ENCODE measurements at places on chromosomes 7 and 10.

DNA sequence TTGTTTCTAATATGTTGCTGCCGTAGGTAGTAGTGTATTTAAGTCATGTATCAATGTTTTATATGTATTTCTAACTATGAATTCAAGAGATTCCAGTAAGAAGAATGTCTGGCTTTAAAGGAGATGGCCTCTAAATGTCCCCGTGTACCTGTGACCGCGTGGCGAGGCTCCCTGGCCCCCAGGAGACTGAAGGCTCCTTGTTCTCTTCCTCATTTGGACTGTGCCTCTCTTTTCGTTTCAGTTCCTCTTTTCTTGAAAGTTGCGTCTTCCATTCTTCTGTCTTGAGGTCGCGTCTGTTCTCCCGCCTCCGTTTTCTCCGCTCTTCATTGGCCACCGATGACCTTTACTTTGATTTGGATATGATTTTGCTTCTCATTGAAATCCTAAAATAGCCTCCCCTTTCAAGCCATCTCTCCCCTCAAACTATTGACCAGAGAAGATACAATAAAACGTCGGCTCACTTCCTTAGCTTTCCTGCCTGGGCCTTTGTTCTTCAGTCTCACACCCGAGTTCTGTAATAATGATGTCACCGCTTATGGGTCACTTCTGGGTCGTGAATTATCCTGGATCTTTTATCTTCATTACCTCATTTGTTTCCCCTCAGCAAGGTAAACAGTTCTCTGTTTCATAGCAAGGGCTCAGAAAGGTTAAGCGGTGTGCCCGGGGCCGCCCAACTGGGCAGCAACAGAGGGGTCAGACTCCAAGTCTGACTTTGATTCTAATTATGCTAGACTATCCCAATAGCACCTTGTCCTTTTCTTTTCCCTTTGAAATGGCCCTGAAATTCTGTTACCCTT, 28.7 kb downstream of the WIPI2 start:
- no peak for DNase-seq

DNA sequence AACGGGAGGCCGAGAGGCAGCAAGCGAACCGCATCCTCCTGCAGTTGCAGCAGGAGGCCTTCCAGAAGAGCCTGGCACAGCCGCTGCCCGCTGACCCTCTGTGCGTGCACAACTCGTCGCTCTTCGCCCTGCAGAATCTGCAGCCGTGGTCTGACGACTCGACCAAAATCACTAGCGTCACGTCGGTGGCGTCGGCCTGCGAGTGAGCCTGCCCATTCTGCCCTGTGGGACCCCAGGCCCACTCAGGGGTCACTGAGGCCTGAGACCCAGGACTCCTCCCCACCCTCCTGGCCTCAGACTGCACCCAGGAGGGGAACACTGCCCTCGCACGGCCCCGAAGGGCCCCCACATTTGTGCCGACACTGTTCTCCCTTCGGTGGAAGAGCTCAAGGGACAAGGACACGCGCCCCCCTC, 5.6 kb downstream of the TLX1 start:
- DNase-seq: no peak

DNA sequence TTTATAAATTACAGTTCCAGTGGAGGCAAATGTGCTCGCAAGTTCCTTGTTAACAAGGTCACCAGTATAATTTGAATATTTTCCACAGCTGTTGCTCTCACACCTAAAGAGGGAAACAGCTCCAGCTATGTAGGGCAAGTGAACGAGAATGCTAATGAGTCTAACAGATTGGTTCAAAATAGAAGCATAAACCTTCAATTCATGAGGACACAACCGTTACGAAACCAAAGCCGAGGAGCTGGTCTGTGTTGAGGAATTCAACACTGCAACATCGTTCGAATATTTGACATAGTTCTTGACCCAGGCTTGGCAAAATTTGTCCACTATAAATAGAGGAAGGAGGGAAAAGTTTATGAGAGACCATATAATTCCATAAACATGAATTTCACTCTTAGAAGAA, 161.3 kb downstream of the KLF6 start:
- DNase-seq: no peak

- DNase-seq: no peak
Measured at GRCh38 chr10:13684252-13684791, 97.6 kb downstream of the PRPF18 start.

DNA sequence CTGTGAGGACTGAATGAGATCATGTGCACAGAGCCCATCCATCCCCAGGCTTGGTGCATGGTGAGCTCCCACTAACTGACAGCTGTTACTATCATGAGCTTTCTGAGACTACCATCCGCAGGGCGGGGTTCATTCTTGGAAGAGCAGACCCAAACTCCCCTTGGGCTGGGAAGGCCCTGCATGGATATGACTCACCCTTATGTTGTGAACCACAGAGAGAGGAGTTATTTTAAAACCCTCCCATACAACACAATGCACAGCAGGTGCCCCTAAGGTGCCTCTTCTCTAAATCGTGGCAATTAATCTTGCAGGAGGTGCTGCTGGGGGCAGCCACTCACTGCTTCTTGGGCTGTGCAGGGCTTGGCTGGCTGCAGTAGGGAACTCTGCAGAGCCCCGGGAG, 219.1 kb downstream of the GFRA1 start:
- DNase-seq: no peak

- no peak for DNase-seq
Measured at GRCh38 chr7:83517035-83517700, 131.8 kb downstream of the SEMA3E start.

DNA sequence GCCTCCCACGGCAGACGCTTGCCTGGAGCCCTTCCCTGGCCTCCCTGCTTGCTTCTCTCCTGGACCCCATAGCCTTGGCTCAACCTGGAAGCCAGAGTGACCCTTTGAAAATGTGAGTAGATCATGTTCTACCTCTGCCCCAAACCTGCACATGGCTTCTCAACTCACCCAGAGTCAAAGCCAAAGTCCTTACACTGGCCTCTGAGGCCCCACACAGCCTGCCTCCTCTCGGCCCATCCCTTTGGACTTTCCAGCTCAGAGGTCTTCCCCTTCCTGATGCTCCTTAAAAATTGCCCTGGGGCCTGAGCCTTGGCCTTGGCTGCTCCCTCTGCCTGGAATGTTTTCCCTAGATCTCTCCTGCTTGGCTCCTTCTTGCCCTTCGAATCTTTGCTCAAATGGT, 32.5 kb downstream of the COL17A1 start:
- DNase-seq: no peak

DNA sequence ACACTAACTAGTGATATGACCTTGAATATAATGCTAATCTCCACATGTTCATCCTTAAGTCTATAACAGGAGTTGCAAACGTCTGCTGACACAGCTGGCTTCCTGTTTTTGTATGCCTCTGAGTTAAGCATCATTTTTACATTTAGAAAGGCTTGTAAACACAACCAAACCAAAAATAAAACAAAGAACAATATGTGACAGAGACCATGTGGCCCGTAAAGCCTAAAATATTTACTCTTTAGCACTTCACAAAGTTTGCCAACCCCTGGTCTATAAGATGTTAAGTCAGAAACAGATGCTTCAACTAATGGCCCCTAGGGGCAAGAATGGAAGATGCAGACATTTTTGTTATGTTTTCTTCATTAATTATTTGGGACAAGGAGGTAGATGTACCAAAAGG, 109.3 kb downstream of the CPEB3 start:
- DNase-seq: no peak

DNA sequence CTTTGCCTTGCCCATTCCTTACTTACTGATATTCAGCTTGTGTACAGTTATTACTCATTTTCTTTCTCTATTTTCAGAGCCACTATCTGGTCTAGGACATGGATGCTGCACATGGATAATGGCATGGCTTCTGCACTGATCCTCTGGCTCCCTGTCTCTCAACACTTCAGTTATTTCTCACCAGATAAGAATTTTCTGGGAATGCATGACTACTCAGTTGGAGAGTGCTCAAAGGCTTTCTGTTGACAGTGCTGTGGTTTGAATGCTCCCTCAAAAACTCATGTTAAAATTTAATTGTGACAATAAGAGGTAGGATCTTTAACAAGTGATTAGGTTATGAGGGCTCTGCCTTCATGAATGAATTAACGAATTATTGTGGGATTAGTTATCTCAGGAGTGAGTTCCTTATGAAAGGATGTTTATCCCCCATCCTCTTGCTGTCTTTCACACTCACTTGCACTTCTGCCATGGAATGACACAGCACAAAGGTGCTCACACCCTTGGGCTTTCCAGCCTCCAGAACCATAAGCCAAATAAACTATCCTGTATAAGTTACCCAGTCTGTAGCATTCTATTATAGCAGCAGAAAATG, 16.1 kb upstream of the PIK3CG start:
- DNase-seq: no peak

DNA sequence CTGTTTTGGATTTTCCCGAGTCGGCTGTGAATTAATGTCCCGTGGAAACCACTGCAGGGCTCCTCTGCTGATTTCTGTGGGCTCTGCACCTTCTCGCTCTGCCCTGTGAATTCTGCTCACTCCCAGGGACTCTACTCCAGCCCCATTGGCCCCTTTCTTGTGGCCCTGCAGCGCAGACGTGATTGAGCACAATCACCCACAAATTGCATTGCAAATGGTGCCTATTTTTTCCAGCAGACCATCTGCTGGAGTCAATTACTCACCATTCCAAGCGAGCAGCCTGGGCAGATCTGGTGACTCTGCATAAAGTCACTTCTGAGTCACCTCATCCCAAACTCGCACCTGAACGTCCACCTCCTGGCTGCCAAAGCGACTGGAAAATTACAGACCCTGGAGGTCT, 235.8 kb downstream of the PAXIP1 start:
- no peak for DNase-seq

DNA sequence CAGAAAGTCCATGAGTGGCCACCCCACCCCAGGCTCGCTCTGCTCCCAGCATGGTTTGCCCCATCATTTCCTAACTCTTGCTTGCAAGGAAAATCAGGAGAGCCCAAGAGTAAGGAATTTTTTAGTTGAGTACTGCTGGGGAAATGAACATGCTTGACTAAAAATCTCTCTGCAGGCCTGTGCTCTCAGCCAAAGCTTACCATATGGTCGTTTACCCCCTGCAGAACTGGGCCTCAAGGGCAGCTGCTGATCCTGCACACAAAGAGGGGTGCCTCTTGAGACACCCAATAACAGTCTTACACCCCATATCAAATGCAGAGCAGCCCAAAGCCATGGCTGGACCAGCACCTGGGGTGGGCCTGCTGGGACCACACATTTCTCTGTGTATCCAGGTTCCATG, 183.2 kb downstream of the CXCL12 start:
- no peak for DNase-seq

- DNase-seq: no peak
Measured at GRCh38 chr10:3127921-3128320, 44.7 kb downstream of the PITRM1 start.

- DNase-seq: no peak
Measured at GRCh38 chr7:2256306-2257045, 14.4 kb downstream of the NUDT1 start.

- no peak for DNase-seq
Measured at GRCh38 chr7:27520815-27521790, 141.6 kb downstream of the HIBADH start.

DNA sequence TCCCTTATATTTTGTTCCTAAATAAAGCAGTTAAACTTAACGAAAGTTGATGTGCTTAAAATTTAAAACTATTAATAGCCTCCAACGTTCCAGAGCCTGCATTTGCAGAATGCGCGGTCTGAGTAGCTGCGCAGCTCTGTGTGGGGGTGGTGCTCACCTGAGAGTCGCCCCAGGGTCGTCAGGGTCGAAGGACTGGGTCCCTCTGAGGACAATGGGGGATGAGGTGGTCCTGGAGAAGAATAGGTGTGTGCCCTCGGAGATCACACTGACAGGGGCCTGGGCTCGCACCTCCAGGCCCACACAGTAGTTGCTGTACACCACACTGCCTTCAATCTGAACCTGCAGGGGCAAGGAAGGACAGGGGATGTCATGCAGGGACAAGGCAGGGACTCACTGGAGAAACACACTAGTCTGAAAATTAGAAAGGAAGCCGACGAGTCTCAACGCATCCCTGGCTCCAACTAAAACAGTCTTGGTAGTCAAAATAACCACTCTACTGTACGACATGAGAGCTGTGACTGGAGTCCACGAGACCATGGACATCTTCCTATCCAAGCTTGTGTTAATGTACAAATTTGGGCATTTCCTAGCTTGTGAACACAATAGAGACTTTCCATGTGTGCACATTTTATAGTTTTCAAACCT, 54.4 kb downstream of the PKD1L1 start:
- DNase-seq: no peak

DNA sequence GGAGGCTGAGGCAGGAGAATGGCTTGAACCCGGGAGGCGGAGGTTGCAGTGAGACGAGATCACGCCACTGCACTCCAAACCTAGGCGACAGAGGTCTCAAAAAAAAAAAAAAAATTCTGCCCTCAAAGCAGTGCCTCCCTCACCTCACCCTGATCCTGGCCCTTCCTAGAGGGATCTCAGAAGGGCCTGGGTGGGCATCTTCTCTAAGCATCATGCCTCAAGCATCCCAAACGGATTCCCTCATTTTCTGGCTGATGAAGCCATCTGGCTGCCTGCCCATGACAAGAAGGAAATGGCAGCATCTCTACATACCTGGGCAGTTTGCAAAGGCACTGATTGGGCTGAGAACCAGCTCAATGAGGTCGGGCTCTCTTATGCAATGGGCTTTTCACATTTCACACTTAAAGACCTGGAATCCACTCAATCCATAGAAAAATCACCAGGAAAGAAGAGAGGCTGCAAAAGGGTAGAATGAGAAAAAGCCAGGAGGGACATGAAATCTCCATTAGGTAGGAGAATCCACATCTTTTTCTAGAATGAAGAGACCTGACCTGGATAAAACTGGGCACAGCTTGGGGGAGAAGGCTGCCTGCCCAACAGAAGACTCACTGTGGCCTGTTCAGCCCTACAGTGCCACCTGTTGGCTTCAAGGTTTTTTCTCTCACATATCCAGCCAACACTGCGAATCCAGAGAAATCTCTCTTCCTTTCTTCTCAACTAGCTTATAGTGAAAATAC, 48.1 kb downstream of the PDLIM1 start:
- DNase-seq: no peak

DNA sequence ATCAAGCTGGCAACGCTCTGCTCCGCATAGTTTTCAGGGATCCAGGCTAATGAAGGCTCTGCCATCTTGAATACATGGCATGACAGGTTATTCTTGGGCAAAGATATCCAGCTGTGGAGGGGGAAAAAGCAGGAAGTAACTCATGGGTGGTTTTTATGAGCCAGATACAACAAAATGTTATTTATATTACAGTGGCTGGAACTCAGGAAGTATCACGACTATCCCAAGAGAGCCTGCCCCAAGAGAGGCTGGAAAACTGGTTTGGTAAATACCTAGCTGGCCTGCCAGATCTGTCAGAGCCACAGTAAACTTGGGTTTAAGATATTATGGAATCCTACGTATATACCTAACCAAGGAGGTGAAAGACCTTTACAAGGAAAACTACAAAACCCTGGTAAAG, 462.8 kb upstream of the ANKRD30A start:
- DNase-seq: no peak

DNA sequence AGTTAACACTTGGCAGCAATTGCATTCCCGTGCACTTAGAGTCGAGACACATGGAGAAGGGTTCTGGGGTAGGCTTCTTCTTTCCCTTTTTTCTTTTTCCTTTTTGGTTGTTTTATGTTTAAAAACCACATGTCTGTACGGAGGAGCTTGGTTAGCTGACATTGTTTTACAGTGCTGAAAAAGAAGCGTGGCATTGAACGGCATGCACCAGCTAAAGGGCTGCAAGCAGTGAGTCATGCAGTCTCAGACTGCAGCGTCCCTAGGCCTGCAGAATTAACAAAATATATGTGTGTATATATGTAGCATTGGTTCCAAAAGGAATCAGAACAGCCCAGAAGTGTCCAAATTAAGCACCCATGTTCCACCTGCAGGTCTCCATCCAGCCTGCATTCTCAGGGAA, 211.0 kb downstream of the TCF7L2 start:
- no peak for DNase-seq

Data from activated CD4-positive, alpha-beta T cell treated with anti-CD3 and anti-CD28 coated beads, Interleukin-2, amount 50 U/mL, for 4 hours (primary cell).